Renal pelvis (tissue), 12 donors: ENCODE measurements at places on chromosomes 11 and 22. TPM values are rescaled to one million over a fixed set of nuclear protein-coding genes. Genes with fewer than 3 reads are reported as not detected.
A peak's percentile ranks its signal among the peaks of the same experiment; 100 is the strongest.

OR5T2 gene
- polyA plus RNA-seq: not detected

RELT gene
- polyA plus RNA-seq: 2.9 TPM

MS4A7 gene
- 4.7 TPM for polyA plus RNA-seq

FAU gene
- 706 TPM for polyA plus RNA-seq

CASP5 gene
- polyA plus RNA-seq: not detected

DPP3 gene
- polyA plus RNA-seq: 29.4 TPM

HPX gene
- 6.6 TPM for polyA plus RNA-seq

SCARF2 gene
- polyA plus RNA-seq: 24.3 TPM

FOSL1 gene
- not detected for polyA plus RNA-seq

KCNJ11 gene
- 2.6 TPM for polyA plus RNA-seq

CTSW gene
- polyA plus RNA-seq: 1.5 TPM

CRYBA4 gene
- 0.10 TPM for polyA plus RNA-seq

- DNase-seq: no peak
Measured at GRCh38 chr11:44849922-44850321, 100.8 kb downstream of the TP53I11 start.

DNA sequence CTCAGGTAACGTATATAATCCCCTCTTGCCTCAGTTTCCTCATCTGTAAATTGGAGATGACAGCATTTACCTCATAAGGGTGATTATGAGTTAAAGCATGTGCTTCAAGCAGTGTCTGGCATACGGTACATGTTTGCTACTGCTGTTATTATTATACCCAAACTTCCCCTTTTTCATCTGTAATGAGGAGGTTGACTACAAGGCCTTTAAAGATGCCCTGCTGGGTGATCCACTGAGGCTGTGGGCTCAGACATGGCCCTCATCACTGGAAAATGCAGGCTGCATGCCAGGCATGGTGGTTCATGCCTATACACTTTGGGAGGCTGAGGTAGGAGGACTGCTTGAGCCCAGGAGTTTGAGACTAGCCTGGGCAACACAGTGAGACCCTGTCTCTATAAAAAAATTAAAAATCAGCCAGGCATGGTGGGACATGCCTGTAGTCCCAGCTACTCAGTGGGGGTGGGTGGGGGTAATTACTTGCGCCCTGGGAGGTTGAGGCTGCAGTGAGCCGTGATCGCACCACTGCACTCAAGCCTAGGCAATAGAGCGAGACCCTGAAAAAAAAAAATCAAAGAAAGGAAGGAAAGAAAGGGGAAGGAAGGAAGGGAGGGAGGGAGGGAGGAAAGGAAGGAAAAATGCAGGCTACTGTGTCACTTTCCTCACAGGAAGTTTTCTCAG lies 4.3 kb downstream of the PIK3IP1 start:
- no peak for DNase-seq

GRCh38 chr11:117879516-117880480 lies 3.3 kb upstream of the FXYD6 start:
- DNase-seq: no peak

- DNase-seq: no peak
Measured at GRCh38 chr11:134913999-134914590, 502.1 kb upstream of the B3GAT1 start.

DNA sequence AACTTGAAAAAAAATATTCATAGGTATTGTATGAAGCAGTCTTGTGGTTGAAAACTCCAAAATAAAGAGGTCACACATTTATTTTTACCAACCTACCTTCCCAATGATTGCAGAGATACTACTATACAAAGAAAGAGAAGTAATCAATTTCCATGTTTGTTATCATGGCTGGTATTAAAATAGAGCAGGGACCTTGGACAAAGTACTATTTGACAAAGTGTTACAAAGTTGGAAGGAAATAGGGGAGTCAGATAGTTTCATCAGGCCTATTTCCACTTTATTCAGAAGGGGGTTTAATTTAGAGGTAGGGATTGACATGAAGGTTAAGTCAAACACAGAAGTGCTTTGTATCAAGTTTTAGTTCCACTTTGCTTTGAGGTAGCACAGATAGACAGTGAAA lies 34.4 kb upstream of the KIRREL3 start:
- DNase-seq: no peak

GRCh38 chr11:112485280-112485679 lies 224.6 kb upstream of the PLET1 start:
- no peak for DNase-seq

DNA sequence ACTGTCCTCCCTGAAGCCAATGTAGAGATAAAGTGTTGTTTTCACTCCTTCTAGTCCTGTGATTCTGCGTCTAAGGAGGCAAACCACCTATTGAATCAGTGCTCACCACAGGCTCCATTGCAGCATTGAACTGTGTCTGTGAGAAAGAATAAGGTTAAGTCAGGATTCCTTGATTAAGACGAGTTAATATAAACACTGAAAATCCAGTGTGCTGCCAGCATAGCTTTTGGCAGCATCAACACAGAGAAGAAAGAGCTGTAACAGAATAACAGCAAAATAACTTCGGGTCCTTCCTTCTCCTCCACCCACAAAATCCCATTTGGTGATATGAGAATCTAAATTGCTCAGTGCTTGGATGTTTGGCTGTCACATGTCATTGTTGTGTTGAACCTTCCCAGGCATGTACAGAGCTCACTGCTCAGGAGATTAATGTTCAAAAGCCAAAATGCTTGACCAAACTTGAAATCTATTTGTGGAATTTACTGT lies 185.2 kb upstream of the DDI1 start:
- peak; percentile 27 for DNase-seq

- no peak for DNase-seq
Measured at GRCh38 chr11:62137276-62137861, 13.6 kb downstream of the INCENP start.

- DNase-seq: no peak
Measured at GRCh38 chr11:9616042-9616675, 42.7 kb downstream of the WEE1 start.

- no peak for DNase-seq
Measured at GRCh38 chr11:13000116-13000515, 9.0 kb upstream of the RASSF10 start.

- no peak for DNase-seq
Measured at GRCh38 chr11:63802637-63803414, 10.4 kb upstream of the SPINDOC start.

DNA sequence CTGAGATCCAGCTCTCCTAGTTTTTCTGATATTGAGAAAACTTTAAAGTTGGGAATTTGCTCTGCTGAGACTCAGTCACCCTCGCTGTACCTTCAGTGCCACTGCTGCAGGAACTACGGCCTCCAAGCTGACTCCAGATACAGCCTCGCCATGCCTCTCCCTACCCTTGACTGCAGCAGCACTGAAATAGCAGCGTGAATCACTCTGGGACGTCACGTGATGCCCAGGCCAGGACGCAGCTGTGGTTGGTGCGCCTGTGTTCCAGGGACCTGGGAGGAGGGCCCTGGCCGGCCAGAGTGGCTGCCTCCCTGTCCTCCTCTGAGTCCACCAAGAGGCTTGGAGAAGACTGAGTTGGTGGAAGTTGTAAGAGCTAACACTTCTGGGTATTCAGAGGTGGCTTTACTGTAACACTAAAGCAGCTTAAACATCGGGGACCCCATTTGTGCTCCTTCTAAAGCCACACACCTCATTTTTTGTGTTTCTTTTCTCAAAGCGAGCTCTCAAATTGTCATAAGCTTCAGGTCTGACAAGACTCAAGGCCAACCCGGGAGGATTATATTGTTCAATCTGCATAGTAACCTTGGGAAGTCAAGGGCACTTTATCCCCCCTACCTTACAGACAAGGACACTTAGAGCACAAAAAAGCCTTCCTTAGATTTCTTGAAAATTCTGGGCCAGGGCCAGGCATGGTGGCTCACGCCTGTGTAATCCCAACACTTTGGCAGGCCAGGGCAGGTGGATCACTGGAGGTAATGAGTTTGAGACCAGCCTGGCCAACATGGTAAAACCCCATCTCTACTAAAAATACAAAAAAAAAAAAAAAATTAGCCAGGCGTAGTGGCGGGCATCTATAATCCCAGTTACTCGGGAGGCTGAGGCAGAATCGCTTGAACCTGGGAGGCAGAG lies 4.2 kb upstream of the STIP1 start:
- peak; percentile 76 for DNase-seq

DNA sequence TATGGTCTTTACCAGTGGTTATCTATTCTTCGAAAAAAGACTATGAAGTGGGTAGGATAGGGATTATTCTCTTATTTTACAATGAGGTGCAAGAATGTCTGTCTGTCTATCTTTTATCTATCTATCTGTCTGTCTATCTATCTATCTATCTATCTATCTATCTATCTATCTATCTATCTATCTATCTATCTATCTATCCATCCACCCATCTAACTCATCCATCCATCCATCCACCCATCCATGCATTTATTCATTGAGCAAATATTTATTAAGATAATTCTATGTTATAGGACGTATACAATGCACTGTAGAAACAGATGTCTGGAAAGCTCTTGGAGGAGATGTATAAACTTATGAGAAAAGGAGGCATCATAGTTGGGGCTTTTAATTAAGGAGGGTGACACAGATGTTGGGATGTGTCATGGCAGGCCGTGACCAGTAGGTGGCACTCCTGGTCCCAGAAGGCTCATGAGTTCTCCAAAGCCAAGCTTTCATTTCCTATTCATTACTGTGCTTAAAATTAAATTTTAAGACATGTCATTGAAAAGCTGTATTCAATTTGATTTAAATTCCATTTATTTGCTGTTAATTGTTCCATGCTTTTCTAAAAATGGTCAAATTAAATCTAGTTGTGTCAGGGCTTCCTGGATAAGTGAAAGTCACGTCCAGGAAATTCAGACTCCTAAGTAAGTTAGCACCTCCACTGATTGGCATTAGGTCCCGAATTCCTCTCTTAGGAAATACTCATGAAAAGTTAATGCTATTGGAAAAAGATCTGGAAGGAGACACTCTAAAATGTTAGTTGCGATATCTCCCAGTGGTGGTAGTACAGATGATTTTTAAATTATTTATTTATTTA lies 19.0 kb upstream of the E2F8 start:
- peak; percentile 30 for DNase-seq

DNA sequence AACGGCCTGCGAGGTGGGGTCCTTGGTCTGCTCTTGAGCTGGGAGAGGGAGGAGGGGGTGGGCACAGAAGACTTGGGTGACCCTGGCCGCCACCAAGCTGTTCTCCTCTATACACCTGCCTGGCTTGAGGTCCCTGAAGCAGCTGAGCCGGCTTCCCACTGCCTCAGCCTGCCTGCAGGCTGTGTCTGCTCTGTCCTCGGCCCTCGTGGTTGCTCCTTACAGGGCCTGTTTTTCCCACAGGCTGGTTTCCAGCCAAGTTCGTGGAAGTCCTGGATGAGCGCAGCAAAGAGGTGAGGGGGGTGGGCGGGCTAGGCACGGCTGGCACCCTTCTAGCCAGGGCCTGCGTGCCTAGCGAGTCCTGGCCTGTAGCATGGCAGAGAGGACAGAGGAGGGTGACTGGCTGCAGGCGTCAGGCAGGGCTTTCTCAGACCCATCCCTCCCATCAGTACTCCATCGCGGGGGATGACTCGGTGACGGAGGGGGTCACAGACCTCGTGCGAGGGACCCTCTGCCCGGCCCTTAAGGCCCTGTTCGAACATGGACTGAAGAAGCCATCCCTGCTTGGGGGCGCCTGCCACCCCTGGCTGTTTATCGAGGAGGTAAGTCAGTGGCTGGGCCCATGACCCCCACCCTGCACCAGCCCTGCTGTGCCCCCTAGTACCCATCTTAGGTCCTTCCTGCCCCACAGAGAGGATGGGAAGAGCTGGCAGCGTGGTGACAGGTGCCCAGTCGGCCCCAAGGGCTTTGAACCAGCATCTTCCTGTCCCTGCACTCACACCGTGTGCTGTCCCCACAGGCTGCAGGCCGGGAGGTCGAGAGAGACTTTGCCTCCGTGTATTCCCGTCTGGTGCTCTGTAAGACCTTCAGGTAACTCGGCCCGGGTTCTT lies 37.7 kb downstream of the SGSM3 start:
- no peak for DNase-seq

GRCh38 chr22:19927696-19928095 lies 13.9 kb upstream of the COMT start:
- no peak for DNase-seq

- DNase-seq: no peak
Measured at GRCh38 chr11:70861559-70861958, 390.8 kb downstream of the SHANK2 start.

GRCh38 chr11:34055218-34056000 lies 3.9 kb downstream of the CAPRIN1 start:
- no peak for DNase-seq

- DNase-seq: peak; percentile 27
Measured at GRCh38 chr11:34620820-34621792, at the start of gene EHF. Gene EHF, plus strand, starts transcription at chr11:34621093. Its CDS starts 21,538 bp downstream, at chr11:34642631.

- DNase-seq: no peak
Measured at GRCh38 chr11:63838150-63838677, 696 bp upstream of the MARK2 start.

GRCh38 chr11:44633641-44634040 lies 68.2 kb downstream of the CD82 start:
- DNase-seq: no peak

GRCh38 chr11:11967669-11968510 lies 40.5 kb downstream of the DKK3 start:
- DNase-seq: no peak

GRCh38 chr11:2533587-2534133 lies 88.9 kb downstream of the KCNQ1 start:
- peak; percentile 75 for DNase-seq

GRCh38 chr22:40425082-40425481 lies 54.7 kb downstream of the SGSM3 start:
- no peak for DNase-seq

GRCh38 chr11:7513234-7514098 lies at the start of gene PPFIBP2:
Gene PPFIBP2, plus strand, starts transcription at chr11:7513999. Its CDS starts 35,477 bp downstream, at chr11:7549476.
- DNase-seq: peak; percentile 79

DNA sequence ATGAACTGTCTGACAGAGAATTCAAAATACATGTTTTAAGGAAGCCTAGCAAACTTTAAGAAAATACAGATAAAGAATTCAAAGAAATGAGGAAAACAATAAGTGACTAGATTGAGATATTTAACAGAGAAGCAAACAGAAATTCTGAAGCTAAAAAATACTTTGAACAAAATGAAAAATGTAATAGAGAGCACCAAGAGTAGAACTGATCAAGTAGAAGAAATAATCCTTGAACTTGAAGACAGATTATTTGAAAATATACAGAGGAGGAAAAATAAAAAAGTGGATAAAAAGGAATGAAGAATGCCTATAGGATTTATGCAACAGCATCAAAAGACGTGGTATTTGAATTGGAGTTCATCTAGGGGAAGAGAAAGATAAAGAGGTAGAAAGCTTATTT lies 101.9 kb upstream of the OR4B1 start:
- DNase-seq: no peak

DNA sequence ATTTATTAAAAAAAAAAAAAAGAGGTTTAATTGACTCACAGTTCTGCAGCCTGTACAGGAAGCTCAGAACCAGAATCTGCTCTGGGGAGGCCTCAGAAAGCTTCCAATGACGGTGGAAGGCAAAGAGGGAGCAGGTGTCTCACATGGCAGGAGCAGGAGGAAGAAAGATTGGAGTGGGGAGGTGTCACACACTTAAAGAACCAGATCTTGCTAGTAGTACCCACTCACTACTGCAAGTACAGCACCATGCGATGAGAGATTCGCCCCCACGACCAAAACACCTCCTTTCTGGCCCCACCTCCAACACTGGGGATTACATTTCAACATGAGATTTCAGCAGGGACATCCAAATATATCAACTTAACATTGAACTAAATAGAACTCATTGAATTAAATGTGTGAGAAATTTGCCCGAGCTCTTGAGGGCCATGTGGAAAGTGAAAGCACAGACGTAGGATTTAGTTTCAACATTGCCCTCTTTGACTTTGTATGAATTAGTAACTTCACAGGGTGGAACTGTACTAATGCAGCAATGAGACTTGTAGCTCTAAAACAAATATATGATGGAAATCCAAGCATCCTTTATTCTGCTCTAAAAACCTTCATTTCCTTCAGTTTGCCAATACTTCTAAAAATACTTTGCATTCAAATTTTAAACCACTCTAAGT lies 628.2 kb downstream of the FAM181B start:
- no peak for DNase-seq

GRCh38 chr11:123197711-123198110 lies 2.7 kb upstream of the CLMP start:
- DNase-seq: no peak
